SK-N-DZ (cell line): ENCODE measurements at places on chromosomes 12 and 14.

DNA sequence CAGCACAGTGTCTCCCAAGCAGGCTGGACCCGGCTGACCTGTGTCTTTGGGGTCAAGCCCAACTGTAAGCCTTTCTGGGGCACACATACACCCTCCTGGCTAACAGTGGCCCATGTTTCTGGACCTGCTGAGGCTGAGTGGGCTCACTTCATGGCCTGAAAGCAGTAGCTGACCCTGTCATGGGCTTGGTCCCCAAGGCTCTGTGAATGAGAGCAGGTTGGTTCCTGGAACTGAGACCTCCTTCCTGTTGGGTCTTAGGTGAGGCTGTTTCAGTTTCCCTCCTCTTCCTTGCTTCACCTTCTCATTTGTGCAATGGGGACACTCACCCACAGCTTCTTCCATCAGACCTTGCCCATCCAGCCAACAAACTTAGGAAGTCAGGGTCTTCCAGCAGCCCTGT is 744 bp upstream of the IL25 start:
- no peak for DNase-seq

DNA sequence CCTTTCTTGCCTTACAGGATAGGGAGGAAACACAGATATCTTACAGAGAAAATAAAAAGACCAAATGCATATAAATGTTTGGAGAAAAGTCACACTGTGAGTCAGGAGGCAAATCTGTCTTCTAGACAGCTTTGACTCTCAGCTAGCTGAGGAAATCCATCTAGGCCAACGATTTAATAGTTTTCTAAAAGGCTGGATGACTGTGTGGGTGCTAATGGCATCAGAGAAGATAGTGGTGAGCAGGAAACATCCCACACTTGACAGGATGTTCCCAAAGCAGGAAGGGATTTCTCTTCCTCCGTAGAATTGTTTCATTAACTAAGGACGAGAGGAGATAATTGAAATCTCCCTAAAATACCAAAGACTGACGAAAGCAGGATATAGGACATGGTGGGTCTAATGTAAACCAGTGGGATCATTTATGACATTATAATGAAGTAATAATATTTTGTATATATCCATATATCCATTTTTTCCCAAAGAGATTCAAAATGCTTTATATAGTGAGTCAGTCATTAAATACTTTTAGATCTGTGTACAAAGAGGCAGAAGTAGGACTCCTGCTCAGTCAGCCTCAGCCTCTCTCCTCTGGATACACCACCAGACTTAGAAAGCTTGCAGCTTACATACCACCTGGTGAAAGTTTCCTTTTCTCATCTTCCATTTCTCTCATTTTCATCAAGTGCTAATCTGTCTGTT is 44.3 kb upstream of the PSMA6 start:
- no peak for DNase-seq

GRCh38 chr14:44412858-44413569 is 94.1 kb downstream of the FSCB start:
- no peak for DNase-seq

GRCh38 chr12:95633732-95634465 is 82.6 kb upstream of the USP44 start:
- no peak for DNase-seq

DNA sequence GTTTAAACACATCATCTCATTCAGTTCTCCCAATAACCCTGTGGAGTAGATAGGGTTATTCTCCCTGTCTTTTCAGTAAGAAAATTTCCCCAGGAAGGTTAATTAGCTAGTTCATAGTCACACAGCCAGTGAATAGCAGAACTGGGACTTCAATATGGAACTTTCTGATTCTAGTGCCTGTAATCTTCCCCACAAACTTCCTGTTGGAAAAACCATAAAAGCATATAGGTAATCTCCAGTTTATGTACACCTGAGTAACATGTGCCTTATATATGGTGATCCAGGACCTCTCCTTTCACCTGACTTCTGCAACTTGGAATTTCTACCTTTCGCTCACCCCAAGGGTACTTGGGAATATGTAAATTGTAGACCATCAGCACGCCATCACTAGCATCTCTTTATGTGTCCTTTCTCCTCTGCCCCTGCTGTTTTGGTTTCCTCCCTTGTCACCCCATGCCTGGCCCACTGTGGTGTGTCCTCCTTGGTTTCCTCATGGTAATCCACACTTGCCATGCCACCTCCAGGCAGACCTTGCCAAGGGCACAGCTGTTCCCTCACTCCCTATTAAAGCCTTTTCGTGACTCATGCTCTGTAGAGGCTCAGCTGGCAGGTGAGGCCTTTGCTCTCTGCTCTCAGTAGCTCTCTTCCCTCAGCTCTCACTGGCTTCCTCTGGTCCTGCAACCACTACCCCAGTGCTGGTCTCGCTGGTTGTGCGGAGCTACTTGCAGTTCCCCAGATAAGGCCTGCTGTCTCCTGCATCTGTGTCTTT is 16.7 kb downstream of the TBC1D30 start:
- no peak for DNase-seq

DNA sequence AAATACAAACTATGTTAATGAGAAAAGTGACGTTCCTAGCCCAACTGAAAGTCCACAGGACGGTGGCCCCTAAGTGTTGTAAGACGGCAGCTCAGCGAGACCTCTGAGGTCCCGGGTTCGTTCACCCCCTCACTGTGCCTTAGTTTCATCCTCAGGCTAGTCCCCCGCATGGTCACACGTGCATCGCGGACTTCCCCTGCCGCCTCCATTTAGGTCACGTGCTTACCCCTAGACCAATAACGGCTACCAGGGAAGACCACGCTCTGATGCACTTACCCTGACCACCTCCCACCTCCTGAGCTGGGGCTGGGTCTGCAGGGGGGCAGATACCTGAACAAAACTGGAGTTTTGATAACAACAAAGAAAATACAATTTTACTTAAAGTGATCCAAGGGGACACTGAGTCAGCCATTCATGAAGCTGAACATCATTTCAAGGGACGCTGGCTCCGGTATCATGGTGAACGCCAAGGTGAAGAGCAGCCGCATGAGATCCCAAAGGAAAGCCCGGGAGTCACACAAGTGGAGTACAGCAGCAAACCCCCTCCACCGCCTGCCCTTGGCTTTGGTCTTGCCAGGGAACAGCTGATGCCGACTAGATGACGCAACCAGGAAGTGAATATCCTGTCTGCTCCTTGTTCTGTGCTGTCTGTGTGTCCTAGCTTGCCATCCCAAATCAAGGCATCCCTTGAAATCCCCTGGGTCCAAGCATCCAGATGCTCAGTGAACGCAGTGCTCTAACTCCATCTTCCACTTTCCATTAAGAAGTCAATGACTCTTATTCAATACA is 274.1 kb downstream of the PCNX1 start:
- DNase-seq = no peak

- no peak for DNase-seq
These were observed 260.9 kb downstream of the KSR2 start for GRCh38 chr12:117707861-117708260.

- DNase-seq = no peak
These were observed 34.5 kb upstream of the PTGR2 start for GRCh38 chr14:73817020-73817655.

DNA sequence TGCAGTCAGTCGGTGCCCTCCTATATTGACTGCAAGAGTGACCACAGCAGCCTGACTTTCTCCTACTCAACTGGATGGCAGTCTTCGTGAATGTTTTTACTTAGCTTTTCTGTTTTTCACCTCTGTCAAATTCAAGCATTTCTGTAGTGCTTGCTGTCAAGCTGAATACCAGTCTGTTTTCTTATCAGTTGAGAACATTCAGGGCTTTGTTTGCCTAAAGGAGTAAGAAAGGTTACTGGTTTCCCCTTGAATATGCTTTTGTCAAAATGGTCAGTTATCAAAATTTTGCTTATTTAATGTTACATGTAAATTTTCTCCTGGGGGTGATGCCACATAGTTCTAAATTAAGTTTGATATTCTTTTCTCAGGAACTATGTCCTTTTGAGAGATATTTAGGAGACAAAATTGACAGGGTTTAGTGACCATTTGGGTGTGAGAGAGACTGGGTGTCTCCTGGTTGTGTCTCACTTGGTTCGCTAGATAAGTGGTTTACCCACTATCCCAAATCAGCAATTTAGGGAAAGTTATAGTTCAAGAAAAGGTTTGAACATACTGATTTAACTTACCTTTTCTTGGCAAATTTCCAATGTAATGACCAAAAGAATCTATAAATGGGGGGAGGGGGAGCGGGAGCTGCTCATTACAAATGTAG is 366.3 kb downstream of the TMTC2 start:
- DNase-seq = no peak

DNA sequence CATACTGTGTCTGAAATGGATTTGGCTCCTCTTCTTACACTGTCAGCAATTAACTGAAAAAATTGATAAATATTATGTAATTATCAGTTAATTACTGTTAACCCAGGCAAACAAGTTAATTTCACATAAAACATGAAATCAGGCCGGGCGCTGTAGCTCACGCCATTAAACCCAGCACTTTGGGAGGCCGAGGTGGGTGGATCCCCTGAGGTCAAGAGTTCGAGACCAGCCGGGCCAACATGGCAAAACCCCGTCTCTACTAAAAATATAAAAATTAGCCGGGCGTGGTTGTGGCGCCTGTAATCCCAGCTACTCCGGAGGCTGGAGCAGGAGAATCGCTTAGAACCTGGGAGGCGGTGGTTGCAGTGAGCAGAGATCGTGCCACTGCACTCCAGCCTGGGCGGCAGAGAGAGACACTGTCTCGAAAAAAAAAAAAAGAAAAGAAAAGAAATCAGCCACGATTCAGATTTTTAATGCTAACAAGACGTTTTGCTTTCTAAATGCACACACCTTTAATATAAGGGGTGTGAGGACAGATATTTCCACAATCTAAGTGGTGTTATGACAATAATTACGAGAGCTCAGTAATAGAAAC is 473 bp upstream of the TMEM19 start:
- DNase-seq = no peak

DNA sequence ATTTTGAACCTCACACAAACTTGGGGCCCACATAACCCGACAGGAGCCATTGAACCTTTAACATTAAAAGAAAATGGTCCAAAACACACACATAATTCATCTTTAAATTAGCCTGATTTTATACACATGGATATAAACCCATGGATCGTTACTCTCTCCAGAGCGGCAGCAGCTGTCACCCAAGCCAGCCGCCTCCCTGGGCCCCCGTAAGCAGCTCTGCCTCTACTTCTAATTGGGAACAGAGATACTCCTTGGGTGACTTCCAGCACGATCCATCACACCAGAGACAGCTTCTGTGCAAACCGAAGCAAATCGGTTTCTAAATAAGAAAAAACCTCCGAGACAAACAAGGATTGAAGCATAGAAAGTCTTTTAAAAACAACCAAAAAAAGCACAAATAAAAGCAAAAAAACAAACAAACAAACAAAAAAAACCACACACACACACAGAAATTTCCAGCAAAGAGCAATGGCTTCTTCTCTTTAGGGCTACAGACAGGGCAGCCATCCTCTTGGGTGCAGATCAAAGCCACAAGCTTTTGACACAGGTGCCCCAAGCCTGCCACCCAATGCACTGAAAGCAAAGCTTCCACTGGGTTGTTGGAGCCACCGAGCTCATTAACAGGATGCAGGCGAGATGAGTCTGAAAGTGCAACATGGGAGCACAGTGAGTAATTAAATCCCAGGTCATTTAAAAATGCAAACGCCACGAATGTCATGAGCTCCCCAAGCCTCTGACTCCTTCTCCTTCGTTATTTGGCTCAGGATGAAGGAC is 156.9 kb downstream of the DPF3 start:
- DNase-seq = peak; percentile 13

GRCh38 chr14:34181338-34181737 is 230.5 kb upstream of the EGLN3 start:
- DNase-seq = no peak

- DNase-seq = no peak
These were observed 10.1 kb downstream of the GSG1 start for GRCh38 chr12:13093191-13093847.

DNA sequence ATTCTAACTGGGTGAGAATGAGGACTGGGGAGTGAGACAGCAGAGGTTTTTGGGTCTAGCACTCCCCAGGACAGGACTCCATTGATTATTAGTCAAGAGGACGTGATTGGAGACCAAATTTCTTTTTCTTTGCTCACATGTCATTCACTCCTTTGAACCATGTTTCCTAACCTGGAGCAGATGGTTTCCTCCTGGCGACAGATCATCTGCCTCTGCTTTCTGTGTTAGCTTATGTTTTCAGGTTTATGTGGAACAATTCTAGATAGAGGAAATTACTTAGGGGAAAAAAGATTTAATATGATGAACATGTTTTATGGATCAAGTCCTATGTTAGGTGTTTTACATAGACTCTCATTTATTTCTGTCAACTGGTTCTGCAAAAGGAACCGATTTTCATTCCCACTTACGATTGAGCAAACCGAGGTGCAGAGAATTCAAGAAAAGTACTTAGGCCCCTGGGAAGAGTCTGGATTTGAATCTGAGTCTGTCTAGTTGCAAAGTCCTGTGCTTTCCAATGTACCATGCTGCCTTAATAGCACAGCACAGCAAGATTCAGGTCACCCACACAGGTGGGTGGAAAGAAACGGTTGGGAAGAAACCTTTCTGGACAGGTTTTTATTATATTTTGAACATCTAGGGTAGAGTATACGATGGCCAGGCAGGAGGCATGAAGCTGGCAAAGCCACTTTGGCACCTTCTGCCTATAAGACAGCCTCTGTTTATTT is 30.8 kb downstream of the SMOC1 start:
- no peak for DNase-seq

DNA sequence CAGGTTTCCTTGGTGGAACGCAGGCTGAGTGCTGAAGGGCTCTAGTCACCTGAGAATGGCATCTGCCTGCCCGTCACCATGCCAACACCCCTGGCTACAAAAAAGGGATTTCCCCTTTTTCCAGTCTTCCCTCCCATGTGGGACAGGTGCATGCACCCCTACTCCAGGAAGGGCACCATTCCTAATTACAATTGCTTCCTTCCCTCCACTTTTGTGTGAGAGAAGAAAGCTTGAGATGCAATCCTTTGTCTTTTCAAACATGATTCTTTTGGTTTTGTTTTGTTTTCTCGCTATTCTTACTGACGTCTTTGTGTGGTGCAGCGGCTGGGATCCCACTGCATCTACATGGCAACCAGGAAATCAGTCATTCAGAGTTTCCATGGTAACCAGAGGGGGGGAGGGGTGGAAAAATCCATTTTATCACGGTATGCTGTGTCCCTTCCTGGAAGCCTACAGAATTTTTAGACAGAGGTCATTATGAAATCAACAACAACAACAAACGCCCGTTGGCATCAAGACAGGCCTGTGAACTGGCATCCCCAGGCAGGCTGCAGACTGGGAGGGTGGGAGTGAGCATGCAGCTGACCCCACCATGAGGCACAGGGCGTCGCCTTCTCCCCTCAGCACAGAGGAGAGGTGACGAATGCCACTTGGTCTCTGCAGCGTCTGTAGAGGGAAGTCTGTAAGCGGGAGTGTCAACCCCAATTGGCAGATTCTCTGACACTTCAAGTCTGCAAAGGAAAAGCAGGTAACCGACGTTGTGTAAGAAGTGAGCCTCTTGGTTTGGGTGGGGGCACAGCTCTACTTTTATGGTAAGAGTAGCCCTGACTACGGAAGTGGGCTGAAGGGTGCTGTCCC is 13.6 kb upstream of the GNG2 start:
- peak; percentile 41 for DNase-seq

GRCh38 chr12:40145896-40146295 is 40.0 kb upstream of the SLC2A13 start:
- DNase-seq = peak; percentile 49
